A549 (cell line): ENCODE measurements at places on chromosomes 7 and 10.

DNA sequence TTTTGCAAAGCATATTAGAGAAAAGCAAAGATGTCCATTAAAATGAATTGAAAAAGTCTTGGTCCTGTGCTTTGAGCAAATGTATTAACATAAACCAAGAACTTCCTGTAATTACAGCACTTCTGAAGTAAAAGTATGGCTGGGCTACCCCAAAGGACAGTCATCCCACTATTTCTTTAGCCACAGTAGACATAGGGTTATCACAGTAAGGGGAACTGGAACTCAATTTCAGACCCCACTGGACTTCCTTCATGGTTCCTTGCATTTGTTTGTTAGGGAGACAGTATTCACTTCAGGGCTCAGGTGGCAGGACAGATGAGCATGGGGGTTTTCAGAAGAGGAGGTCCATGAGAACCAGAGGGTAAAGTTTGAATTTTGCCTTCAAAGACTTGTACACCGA, 203.1 kb upstream of the PDE1C start:
- DNase-seq, result no peak

GRCh38 chr7:50281680-50282445, 22.7 kb upstream of the IKZF1 start:
- DNase-seq, result no peak

DNA sequence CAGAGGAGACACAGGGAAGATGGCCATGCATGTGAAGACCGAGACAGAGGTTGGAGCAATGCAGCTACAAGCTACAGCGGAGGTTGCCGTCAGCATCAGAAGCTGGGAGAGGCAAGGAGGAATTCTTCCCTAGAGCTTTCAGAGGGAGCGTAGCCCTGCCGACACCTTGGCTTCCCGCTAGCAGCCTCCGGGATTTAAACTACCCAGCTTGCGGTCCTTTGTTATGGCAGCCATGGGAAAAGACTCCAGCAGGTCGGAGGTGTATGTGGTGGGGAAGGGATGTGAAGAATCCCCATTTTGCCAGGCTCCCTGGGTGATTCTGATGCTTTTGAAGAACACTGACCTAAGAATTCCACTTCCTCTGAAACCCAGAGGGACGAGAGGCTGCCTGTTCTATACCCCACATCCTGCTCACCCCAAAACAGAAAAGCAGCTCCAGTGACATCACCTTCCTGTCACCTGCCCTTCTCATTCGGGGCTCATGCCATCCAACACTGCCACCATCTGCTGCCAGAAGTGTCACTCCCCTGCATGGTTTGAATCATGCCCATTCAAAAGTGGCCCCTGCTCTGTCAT, 3.3 kb upstream of the SEPHS1 start:
- DNase-seq, result no peak

DNA sequence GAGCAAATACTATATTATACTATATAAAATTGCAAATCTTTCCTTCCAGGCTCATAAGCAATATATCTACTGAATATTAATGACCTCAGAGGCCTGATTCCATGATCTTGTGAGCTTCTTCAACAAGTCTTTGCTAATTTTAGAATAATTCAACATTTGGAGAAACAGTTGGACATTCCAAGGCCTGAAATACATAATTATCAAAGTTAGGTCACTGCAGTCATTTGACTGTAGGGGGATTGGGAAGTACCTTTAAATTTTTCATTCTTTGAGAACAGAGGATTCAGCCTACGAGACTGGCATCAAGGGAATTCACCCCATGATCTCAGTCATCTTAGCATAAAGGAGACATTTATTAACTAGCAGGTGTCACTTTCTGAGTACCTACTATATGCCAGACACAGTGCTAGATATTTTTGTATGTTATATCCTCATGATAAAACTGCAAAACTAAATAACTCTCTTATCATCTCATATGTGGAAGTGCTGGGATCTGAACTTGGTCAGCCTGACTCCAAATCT, 85.4 kb downstream of the DOCK4 start:
- DNase-seq, result no peak

- no peak for DNase-seq
These were observed 15.7 kb downstream of the TMEM72 start for GRCh38 chr10:44926751-44927351.
